Omental fat pad (tissue), 4 donors: ENCODE measurements at places on chromosomes 1 and 21. TPM values are rescaled to one million over a fixed set of nuclear protein-coding genes. Genes with fewer than 3 reads are reported as not detected.

The TRIM58 gene
- 9.5 TPM for total RNA-seq

The IL19 gene
- total RNA-seq, result not detected

The LYPLA2 gene
- 36.1 TPM for total RNA-seq

The OR2L13 gene
- total RNA-seq, result not detected

The AVPR1B gene
- total RNA-seq, result not detected

The PLA2G2C gene
- total RNA-seq, result not detected

The MYOM3 gene
- total RNA-seq, result 0.28 TPM

The UBL4B gene
- total RNA-seq, result not detected

The AIRE gene
- not detected for total RNA-seq

The OR2L3 gene
- total RNA-seq, result not detected

The HPCAL4 gene
- 0.24 TPM for total RNA-seq

The SMIM1 gene
- total RNA-seq, result not detected

The KRTAP10-9 gene
- not detected for total RNA-seq

The CAPN8 gene
- total RNA-seq, result not detected

The FCGR3A gene
- total RNA-seq, result 44.3 TPM

The PGLYRP4 gene
- total RNA-seq, result not detected

The KIAA1614 gene
- 2.5 TPM for total RNA-seq

- no peak for DNase-seq
These were observed 9.2 kb downstream of the PDXK start for GRCh38 chr21:43728154-43728466.

GRCh38 chr1:37513795-37514349 is 694 bp downstream of the MEAF6 start:
- no peak for DNase-seq

- DNase-seq, result no peak
These were observed 129.7 kb downstream of the ATP1B1 start for GRCh38 chr1:169236143-169236542.

DNA sequence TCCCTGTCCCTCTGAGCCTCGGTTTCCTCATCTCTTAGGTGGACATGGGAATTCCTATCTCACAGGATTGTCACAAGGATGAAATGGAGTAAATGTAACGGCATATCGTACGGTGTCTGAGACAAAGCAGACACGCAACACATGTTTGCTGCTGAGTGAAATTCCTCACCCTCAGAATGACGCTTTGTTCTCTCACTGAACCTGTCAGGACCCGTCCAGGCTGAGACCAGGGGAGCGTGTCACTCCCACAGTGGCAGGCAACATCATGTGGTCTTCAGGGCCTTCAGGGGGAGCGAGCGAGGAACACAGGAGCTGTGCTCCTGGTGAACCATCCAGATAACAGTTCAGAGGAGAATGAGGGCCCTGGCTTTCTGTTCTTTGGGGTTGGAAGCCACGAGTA is 74.2 kb downstream of the TOMM20 start:
- DNase-seq, result no peak

DNA sequence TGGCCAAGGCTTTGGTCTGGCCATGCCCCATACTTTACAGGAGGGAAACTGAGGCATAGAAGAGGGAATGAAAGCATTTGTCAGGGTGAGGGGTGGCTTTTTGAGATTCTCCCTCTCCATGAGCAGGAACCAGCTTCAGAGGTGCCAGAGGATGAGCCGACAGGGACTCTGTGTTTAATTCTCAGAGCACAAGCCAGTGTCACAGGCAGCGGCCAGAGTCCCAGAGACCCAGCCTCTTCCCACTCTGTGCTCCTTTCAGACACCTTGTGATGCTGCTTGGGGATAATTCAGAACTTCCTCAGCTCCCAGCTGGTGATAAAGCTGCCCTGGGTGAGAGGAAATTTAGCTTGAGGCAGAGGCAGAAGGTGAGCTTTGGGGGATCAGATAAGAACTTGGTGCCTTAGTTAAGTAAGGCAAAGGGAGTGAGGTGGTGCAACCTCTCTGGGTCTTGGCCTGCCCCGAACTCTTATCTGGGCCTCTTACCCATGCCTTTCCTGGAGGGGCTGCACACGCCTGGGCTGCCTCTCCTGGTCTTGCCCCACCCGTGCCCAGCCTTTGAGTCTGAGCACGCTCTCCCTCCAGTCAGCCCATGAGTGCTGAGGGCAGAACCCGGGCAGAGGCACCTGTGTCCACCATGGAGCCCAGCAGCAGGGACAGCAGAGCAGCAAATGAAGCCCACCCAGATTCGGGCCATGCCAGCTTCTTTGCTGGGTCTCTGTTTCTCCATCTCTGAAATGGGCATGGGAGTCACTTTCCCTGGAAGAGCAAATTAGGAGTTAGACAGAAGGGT is 175.6 kb upstream of the C1orf174 start:
- DNase-seq, result no peak

- peak; percentile 27 for DNase-seq
These were observed 134.0 kb upstream of the BARHL2 start for GRCh38 chr1:90850898-90851710.

GRCh38 chr1:227415115-227415790 is 97.0 kb upstream of the CDC42BPA start:
- no peak for DNase-seq

DNA sequence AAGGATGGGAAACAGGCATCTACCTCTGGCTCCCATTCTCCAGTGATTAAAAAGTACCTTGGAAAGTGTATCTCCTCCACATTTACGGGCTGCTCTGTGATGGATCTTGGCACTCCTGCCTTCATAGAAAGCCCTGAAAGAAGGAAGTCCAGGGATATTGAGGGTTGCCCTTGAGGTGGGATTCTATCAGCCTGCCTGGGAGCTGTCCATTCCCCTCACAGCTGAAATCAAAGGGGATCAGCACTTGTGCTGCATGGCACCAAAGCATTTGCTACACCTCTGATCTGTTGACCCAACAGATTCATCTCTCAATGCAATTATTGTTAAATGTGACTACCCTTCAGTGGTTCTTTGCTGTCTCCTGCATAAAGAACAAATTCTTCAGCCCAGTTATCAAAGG is 442.0 kb upstream of the RUNX1 start:
- DNase-seq, result no peak

- DNase-seq, result peak; percentile 10
These were observed 11.9 kb downstream of the SLC1A7 start for GRCh38 chr1:53130598-53130877.

DNA sequence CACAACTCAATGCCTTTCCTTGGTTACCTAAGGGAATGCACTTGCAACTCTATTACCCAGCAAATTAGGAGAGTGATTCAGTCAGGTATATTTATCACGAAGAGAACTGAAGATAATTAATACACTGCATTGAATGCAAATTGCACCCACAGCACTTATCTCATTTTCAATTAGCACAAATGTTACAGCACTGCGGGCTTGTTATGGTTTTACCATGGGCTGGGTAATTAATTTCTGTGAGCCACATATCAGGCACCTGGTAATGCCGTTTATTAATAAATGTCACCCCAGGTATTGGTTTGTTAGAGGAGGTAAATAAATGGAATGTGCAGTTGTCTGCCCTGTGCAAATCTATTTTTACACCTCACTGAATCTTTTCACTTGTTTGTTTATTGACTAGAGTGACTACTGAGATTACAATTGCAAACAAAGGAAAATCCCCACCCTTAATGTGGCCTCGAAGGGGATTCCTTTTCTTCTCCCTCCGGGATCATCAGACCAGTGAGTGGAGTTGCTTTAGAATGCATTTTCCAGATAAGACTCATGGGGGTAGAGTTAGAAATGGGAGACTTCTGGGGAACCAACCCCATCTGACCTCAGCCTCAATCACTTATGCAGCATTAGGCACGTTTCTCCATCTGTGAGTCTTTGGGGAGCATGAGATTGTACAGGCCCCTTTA is 269.3 kb downstream of the RPS6KC1 start:
- no peak for DNase-seq

- no peak for DNase-seq
These were observed 19.6 kb downstream of the CCDC17 start for GRCh38 chr1:45604239-45604638.

DNA sequence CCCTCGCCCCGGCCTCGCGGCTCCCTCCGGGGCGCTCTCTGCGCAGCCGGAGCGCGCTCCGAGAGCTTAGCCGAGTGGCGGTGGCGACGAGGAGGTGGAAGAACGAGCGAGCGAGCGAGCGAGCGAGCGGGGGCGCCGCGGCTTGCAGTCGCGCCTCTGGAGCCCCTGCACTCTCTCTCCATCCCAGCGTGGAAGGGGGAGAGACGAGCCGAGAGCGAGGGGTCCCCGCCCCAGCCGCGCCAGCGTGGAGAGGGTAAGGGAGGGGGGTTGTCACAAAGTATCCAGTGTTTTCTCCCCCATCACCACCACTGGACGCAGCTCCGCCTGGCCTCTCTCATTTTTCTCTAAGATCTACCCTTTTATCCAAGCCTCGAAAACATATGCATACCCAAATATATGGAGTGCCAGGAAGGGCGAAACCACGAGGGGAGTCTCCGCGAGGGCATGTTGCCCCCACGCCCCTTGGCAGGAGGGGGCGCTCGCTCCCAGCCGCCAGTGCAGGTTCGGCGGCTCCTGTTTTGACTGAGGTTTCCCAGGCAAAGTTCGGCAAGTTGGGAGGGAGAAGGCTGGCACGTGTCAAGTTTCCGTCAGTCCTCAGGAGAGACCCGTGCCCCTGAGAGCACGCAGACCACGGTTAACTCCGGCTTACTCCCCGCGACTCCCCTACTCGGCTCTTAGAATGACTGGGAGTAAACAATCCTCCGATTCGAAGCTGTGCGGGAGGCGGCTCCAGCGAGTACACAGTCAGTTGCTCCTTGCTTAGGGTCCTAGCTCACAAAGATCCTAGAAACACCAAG is 569 bp upstream of the DAB1 start:
- no peak for DNase-seq

DNA sequence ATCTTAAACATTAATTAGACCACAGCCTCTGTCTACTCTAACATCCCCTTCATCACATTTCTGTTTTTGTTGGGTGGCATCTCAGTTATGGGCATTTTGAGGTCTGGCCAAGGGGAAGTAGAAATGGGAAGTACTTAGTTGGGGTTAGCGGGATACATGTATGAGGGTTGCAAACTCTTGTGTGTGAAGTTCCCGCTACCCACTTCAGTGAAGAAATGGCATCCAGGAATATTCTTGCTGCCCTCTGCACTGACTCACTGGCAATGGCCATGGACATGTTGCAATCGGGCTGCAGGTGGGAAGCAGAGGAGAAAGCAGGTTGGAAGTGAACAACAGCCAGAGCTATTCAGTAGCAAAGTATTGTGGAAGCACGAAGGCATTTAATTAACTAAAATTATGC is 7.4 kb downstream of the CD48 start:
- DNase-seq, result no peak

DNA sequence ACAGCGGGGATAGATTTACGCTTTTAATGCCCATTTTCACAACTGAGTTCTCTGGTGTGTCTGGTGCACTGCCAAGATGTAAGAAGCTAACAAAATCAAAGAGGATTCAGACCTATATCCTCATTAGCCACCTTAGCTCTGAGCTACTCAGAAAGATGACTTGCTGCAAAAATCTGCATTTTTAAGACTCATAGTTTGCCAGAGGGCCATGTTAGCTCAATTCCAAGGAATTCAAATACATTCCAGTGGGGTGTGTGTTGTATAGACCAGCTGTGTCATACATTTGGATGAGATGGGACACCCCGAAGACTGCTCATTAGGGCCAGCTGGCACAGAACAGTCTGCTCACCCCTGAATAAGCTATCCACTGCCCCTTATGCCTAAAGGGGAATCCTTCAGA is 8.9 kb downstream of the DENND2D start:
- DNase-seq, result no peak

GRCh38 chr1:156704930-156705320 is 458 bp downstream of the CRABP2 start:
- peak; percentile 73 for DNase-seq

- DNase-seq, result no peak
These were observed 6.5 kb downstream of the ANKRD45 start for GRCh38 chr1:173663159-173663558.

GRCh38 chr1:91245435-91245834 is 159.2 kb downstream of the HFM1 start:
- no peak for DNase-seq

DNA sequence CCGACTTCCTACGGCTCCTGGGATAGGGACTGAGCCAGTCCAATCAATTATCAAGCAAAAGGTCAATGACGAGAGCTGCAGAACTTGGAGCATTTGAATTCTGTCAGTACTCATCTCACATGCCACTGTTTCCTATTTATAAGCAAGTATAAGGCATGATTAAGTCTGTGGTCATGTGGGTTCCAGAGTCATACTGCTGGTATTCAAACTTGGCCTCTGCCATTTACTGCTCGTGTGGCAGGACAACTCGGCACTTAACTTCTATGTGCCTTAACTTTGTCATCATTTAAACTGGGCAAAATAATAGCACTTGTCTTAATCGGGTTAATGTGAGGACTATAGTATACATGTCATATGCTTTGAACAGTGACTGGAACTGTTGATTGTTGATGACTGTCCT is 44.9 kb upstream of the TNFSF18 start:
- no peak for DNase-seq

GRCh38 chr1:52296345-52296744 is 69.7 kb downstream of the CC2D1B start:
- no peak for DNase-seq

- DNase-seq, result no peak
These were observed 10.7 kb upstream of the TARBP1 start for GRCh38 chr1:234489698-234490077.

- no peak for DNase-seq
These were observed 60.9 kb upstream of the IFNAR2 start for GRCh38 chr21:33168886-33169285.

- DNase-seq, result no peak
These were observed 186.4 kb downstream of the NR5A2 start for GRCh38 chr1:200213921-200214320.

DNA sequence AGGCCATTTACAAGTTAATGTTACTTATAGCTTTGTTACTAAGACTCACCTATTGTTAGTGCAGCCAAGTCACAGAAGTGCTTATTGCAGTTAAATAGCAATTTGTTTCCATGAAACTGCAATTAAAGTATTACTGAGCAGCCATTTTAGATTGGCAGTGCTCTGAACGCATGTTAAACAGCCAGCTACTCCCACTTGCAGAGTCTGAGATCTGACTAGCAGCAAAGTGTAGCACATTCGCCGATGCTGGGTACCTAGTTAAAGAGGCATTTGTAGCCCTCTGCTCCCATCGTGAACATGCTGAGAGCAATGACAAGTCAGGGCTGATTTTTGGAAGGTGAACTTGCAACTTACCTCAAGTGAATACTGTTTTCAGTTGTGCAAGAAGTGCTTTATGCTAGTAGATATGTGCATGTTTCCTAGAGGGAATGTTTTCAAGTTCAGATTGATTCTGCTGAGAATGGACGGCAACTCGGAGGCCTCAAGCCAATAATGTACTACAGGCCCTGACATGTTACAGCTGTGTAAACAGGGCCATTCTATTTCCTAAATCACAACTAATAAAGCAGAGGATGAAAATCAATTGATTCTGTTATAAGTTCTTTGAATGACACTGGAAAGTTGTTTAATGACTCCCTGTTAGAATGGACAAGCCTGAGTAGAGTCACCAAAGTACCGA is 19.8 kb downstream of the LMO4 start:
- no peak for DNase-seq

DNA sequence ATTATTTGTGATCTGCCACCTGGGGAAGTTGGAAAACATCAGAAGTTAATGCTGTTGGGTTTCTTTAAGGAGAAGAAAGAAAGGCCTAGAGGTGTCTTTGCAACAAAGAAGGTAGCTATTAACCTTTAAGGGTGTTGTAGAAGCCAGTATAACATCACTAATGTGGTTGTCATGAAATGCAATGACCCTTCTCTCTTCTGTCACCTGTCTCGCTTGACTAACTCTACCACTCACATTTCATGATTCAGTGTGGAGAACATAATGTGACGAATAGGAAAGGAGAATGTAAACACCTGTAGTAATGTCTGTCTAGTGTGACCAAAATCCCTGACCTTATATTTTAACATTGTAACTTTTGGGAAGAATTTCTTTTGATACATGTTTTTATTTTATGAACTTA is 211.7 kb upstream of the UBE2U start:
- no peak for DNase-seq

- no peak for DNase-seq
These were observed 1866.8 kb downstream of the MRPL39 start for GRCh38 chr21:23740463-23740862.
